ENCODE measurements at places on chromosomes 7 and 10.

DNA sequence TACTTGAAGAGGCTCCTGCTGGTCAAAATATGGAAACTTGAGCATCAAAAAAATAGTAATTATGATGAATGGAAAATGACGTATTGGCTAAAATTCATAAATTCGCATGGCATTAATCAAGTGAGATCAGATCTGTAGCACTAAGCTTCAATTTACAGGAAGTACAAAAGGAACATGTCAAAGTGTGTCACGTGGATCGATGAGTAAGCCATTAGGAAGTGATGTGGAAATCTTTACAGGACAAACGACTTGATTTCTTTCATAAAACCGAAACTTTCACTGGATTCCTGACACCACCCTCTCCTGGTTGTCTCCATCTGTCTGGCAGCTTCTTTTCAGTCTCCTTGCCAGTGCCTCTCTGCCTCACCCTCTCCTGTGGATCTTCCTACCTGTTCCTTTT is 25.8 kb downstream of the AKR1C8 start:
- DNase-seq: no peak

- DNase-seq: no peak
Measured at GRCh38 chr10:7098160-7098762, 312.6 kb downstream of the SFMBT2 start.

GRCh38 chr10:124674768-124675222 is 69.4 kb downstream of the FAM53B start:
- DNase-seq: no peak

- DNase-seq: no peak
Measured at GRCh38 chr7:25221009-25221408, 7.3 kb downstream of the NPVF start.

DNA sequence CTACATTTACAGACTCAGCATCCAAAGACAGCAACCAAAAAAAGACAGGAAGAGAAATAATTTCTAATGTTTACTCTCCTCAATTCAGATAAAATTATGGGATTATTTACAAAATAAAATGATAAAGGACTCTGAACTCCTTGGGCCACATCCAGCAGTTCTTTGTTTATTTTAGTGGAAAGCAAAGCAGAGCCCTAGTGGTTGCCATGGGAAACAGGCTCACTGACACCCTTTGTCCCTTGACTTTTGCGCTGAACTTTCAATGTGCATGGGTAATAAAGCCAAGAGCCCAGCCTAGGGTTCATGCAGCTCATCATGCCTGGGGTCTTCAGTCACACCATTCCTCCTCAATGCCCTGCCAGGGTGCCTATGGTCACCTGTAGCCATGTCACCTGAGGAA is 442.6 kb upstream of the IGFBP3 start:
- DNase-seq: no peak

DNA sequence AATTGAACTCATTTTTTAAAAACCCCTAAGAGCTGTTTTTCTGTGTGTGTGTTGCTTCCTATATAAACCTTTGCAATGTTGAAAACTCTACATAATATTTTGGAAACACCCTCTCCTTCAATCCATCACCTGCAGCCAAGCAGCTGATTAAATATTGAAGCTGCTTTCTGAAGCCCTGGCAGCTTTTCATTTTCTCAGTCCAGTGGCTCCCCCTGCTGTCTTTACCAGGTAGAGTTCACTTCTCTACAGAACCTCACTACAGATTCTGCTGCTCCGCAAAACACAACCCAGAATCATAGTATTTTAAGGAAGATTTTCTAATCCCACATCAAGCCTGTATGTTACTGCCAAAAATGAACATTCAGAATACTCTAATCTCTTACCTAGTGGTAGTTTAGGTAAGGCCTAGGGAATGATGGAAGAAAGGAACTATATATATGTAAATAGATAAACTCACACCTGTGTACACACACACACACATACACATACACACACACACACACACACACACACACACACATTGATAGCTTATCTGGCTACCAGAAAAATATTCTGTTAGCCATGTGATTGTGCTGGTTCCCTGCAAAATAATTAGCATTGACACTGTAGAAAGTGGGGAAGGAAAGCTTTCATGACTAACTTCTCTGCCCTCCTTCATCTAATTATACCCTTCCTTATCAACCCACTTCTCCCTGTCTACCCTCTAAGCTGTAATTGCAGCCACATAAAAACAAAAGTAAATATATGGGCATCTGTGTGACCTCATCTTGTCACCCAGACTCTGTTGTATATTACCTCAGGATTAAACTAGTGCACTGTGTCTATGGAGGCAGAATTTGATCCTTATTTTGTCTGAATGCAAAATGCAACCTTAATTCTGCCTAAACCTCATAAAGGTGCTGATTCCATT is 229.5 kb upstream of the FZD1 start:
- DNase-seq: no peak

DNA sequence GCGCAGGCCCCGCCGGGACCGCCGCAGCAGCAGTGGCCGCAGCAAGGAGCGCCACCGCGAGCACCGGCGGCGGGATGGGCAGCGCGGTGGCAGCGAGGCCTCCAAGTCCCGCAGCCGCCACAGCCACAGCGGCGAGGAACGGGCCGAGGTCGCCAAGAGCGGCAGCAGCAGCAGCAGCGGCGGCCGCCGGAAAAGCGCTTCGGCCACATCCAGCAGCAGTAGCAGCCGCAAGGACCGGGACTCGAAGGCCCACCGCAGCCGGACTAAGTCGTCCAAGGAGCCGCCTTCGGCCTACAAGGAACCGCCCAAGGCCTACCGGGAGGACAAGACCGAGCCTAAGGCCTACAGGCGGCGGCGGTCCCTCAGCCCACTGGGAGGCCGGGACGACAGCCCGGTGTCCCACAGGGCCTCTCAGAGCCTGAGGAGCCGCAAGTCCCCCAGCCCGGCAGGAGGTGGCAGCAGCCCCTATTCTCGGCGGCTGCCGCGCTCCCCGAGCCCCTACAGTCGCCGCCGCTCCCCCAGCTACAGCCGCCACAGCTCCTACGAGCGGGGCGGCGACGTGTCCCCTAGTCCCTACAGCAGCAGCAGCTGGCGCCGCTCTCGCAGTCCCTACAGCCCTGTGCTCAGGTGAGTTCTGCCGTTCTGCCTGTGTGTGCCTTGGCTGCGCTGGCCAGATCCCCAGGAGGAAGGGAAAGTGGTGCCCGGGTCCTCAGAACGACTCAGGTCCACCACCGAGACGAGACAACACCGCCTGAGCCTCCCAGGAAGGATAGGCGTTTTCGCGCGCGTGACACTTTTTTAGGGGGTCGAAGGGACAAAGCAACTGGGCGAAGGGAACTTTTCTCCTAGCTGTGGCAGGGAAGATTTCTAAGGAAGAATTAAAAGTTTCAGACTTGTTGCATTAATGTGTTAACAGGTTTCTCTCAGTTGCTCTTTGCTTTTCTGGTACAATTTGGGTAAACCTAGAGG is 1.5 kb downstream of the CDK13 start:
- DNase-seq: peak; percentile 52

DNA sequence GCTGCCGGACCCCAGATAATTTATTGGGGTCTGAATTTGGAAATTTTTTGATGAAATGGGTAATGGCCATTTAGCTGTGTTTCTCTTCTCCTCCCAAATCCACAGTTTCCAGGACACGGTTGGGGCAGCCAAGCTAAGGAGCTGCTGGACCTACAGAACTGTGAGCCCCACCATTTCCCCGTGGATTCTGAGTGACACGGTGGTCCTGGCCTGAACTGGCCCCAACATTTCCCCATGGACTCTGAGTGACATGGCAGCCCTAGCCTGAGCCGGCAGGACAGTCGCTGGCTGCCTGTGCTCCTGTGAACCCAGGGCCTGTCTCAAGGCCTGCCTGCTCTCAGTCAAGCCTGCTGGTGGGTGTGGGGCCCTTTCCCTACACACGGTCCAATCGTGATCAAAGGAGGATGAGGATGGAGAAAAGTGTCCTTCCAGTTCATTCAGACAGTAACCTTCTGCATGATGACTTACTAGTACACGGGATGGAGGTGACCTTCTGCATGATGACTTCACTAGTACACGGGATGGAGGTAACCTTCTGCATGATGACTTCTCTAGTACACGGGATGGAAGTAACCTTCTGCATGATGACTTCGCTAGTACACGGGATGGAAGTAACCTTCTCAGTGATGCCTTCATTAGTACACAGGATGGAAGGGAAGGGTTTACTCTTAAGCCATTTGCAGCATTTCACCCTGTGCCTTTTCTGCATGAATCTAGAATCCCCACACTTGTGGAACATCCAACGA is 359.9 kb downstream of the GLRX3 start:
- DNase-seq: no peak

- no peak for DNase-seq
Measured at GRCh38 chr7:122301858-122302760, 2.4 kb downstream of the FEZF1 start.

- no peak for DNase-seq
Measured at GRCh38 chr10:91607646-91608403, 25.0 kb downstream of the PPP1R3C start.

DNA sequence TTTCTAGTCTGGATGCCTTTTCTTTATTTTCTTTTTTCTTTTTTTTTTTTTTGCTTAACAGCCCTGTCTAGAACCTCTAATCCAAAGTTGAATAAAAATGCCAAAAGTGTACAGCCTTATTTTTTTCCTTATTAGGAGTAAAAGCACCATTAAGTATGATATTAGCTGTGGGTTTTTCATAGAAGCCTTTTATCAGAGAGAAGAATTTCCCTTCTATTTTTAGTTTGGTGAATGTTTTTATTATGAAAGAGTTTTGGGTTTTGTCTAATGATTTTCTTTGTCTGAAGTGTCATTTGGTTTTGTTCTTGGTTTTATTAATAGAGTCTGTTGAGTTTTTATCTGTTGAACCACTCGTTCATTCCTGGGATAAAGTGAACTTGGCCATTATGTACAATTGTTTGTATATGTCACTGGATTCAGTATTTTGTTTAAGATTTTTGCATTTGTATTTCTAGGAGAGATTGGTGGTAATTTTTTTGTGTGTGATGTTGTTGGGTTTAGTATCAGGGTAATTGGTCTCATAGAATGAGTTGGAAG is 49.5 kb downstream of the PALS2 start:
- DNase-seq: no peak

- no peak for DNase-seq
Measured at GRCh38 chr7:99493823-99494222, 6.3 kb downstream of the ZNF394 start.

DNA sequence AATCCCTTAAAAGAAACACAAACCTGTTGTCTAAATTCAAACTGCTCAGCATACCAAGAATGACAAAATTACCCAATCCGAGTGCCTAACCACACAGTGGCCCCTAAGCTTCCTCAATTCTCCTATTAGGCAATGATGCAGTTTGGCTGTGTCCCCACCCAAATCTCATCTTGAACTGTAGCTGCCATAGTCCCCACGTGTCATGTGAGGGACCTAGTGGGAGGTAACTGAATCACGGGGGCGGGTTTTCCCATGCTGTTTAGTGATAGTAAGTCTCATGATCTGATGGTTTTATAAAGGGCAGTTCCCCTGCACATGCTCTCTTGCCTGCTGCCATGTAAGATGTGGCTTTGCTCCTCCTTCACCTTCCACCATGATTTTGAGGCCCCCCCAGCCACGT is 21.9 kb downstream of the PSAP start:
- no peak for DNase-seq

DNA sequence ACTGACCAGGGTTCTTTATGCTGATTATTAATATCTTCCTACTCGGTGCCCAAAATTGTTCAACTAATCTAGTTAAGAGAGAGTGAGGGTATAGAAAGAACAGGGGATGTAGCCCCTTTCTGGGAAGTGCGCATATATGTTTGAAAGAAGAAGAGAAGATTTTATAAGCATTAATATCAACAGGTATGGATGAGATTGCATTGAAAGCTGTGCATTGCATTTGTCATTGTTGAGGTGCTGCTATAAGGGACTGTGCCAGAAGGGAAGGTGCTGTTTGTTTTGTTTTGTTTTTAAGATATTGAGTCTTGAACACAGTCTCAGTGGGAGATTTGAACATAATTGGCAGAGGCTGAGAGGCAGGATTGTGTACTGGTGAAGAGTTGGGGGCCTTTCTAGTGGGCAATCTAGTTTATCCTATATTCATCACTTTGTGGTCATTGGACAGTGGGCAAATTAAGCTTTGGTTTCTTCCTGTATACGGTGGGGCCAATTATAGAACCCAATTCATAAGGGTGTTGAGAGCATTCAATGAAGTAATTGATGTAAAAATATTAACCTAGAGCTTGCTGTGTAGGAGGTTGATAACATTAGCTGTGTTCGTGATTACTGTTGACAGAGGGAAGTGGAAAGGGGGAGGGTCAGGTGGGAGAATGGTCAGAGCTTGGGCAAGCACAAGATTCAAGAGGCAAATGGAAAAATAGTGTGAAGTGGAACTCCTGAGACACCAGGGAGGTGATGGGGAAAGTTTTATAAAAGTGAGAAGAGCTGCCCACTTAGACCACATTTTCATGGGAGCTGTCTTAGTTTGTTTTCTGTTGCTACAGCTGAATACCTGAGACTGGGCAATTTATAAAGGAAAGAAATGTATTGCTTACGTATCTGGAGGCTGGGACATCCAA is 19.9 kb upstream of the PCGF5 start:
- DNase-seq: no peak

DNA sequence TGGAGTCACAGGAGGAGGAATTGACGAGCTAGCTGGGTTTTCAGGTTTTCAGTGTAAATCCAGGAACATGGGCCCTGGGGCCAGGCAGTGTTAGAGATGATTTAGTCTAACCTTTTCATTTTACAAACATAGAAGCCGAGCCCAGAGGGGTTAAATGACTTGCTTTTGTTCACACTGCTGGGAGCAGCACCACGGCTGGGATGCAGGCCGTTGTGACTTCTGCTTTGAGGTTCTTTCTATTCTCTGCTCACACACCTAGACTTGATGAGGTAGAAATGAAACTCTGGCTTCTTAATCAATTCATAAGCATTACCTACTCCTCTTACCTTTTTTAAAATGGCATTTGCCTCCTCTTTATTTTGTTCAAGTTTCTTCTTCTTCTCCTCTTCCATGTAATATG is 36.4 kb downstream of the CREB5 start:
- no peak for DNase-seq

- no peak for DNase-seq
Measured at GRCh38 chr10:75402486-75403143, 1.1 kb upstream of the ZNF503 start.

- no peak for DNase-seq
Measured at GRCh38 chr10:5089865-5090264, 4.3 kb upstream of the AKR1C3 start.

DNA sequence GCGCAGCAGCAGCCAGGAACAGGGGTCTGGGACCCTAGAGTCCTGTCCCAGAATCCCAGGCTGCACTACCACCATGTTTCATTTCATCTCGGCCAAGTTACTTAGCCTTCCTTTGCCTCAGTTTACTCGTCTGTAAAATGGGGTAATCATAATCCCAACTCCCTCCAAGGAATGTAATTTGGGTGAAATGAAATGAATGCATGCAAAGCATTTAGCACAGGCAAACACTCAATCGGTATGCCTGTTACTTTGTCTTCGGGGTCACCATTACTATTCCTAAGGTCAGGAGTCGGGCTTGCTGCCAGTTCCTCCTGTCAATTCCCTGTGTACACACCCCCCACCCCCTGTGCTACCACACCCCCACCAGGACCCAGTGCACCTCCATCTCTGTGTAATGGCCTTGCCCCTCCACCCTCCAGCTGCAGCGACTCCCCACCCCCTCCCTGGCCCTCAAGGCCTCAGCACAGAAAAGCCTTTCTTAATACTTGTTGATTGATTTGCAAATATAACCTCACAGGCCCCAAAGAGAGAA is 1.7 kb downstream of the TNS3 start:
- DNase-seq: no peak

Measured in T follicular helper cell (primary cell).